ENCODE measurements at places on chromosomes 7 and 10.

DNA sequence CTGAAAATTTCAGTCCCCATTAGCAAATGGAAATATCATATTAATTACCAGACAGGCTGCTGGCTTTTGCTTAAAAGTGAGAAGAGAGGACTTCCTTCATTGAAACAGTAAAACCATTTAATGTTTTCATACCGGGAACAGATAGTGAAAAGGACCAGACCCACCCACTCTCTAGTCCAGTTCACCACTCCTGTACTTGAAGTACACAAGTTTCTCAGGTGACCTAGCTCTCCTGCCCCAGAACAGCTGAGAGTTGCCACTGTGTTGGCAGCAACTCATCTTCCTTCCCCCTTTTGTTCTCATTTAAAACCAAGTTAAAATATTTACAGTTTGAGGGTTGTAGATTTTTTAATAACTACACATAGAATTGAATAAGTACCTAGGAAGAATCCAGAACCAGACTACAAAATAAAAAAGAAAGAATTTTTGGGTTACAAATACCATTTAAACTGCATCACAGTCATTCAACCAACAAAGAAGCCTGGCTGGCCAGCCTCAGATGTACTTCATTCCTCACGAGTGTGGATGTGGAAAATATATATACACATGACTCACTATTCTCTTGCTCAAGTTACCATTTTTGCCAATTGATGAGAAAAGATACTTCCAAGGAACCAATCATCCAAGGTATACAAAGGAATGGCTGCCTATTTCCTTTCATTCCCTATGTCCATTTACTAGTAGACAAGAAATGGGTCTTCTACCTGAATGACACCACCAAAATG lies 68.1 kb downstream of the VPS41 start:
- DNase-seq, result peak; percentile 9

DNA sequence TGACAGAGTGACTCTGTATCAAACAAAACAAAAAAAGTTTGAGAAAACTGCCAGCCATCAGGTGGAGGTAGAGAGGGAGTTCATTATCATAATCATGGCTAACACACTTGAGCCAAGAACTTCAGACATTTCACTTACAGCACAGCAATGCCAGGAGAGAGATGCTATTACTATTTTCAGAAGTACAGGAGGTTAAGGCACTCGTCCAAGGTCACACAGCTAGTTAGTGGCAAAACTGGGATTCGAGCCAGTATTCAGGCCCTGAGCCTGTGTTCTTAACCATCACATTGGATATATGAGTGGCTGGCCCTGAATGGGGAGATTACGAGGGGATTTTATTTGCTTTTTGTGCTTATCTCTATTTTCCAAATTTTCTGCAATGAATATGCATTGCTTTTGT lies 24.8 kb upstream of the UNC5B start:
- DNase-seq, result no peak

DNA sequence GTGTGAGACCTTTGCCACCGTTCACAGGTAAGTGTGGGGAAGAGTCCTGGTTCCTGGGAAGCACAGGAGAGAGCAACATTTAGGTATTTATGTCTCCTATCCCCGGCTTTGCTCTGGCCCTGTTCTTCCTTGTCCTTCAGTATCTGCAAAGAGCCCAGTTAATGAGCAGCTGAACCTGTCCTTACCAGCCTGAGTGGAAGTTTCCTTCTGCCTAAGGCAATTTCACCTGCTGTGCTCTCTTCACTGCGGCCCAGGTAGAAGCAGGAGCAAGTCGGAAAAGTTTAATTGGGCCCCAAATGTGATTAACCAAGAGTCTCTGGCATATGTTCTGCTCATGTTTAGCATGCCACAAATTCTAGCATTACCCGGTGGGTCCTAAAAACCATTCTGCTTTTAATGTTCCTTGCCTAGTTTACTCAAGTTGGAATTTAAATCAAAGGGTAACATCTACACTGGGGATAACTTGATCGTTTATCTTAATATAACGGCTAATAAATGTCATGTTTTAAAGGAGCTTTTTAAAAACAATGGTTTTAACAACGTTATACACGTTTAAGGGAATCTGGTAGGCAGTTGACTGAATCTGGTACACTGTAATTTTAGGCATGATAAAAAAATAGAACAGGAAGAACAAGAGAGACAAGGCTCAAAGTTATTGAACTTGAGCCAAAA lies 817.1 kb downstream of the TYW1 start:
- DNase-seq, result no peak

- DNase-seq, result no peak
Observed at GRCh38 chr10:92690211-92690914, 608 bp downstream of the HHEX start.

- no peak for DNase-seq
Observed at GRCh38 chr7:22468609-22469008, 31.4 kb downstream of the STEAP1B start.

DNA sequence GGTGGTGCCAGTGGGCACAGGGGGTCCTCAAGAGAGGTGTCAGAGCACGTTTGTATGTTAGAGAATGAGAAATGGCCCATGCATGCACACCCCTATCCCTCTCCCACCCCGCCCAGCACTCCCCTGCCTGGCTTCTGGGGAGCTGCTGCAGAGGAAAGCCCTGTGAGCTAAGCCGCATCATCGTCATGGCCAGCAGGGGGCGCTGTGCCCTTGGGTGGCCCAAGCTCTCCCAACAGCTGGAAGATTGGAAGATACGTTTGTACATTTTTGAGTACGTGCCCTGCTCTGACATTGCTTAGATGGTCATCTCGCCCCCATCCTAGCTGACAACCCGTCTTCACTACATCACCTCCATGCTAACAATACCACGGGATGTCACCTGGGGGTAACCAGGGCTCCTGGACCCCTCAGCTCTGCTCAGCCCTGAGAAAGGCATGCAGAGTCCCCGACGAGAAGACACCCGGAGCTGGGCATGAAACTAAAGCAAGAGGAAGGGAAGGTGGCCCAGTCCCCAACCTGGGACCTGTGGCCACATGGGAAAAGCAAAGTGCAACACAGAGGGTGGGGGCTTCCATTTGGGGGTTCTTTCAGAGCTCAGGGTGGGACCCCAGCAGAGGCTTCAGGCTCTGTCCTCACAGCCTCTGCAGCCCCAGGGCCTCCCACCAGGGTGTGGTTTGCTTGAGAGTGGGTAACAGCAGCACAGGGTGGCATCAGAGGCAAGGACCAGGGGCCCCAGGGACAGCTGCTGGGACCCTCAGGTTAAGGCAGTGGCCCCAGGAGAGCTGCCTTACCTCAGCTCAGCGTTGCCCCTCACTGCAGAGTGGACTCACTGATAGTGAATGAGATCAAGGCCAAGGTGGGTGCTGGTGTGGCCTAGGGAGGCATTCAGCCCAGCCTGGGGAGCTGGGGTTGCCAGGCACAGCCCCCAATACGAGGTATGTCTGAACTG lies 136.6 kb downstream of the PTPN20 start:
- peak; percentile 85 for DNase-seq

DNA sequence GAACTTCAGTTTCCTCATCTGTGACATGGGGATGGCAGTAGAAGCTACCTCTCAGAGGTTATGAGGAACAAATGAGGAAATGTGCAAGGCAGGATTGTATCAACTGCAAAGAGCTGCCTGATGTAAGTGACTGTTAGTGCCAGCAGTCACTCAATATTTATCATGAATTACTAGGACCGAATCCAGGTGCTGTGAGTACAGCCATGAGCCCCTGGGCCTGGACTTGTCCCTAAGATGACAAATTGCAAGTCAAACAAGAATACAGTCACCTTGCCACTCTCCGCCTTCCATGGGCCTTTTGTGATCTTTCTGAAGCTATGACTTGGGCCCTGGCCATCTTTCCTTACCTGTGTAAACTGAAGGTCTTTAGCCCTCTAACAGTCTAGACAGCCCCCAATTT lies 27.7 kb upstream of the TLX1 start:
- no peak for DNase-seq

- DNase-seq, result peak; percentile 37
Observed at GRCh38 chr10:5284311-5285057, 80.3 kb upstream of the UCN3 start.

DNA sequence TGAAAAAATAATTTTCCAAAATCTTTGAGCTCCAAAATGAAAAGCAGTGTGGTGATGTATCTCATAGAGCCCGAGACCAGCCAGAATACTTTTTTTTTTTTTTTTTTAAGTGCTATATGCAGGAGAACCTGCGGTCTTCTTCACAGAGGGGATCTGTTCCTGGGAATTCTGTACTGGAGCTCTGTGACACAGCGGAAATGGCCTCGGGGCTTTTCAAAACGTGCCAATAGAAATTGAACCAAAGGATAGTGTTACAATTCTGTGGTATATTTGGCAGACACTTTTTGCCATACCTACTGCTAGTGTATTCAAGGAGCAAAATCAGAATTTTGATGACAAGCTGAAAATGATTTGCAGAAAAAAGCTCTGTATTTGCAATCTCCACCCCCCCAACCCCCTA lies 1429.3 kb upstream of the LRRTM3 start:
- no peak for DNase-seq
